Natural killer cell (primary cell): ENCODE measurements at places on chromosomes 2 and 18. TPM values are rescaled to one million over a fixed set of nuclear protein-coding genes. Genes with fewer than 3 reads are reported as not detected.
A peak's percentile ranks its signal among the peaks of the same experiment; 100 is the strongest.

Gene ZNF519
- 7.7 TPM for total RNA-seq

- H3K4me3 ChIP-seq: no peak overlapping the region
- H3K27me3 ChIP-seq: no peaks in the 10 kb centered on the region
- H3K36me3 ChIP-seq: no peaks in the 10 kb centered on the region
- peaks cover 20% of the 10 kb centered on the region for H3K4me1 ChIP-seq
- no peak overlapping the region for H3K27ac ChIP-seq
Measured at GRCh38 chr2:47508080-47508479, 105.1 kb downstream of the MSH2 start.

- H3K4me1 ChIP-seq: no peaks in the 10 kb centered on the region
- no peaks in the 10 kb centered on the region for H3K36me3 ChIP-seq
- H3K27ac ChIP-seq: no peak overlapping the region
- H3K4me3 ChIP-seq: no peak overlapping the region
- H3K27me3 ChIP-seq: no peaks in the 10 kb centered on the region
Measured at GRCh38 chr2:2933426-2933825, 444.2 kb downstream of the EIPR1 start.

- DNase-seq: no peak
- no peak overlapping the region for H3K27ac ChIP-seq
- H3K36me3 ChIP-seq: no peaks in the 10 kb centered on the region
- H3K4me1 ChIP-seq: no peaks in the 10 kb centered on the region
Measured at GRCh38 chr2:77512507-77512906, 9.7 kb downstream of the LRRTM4 start.

Gene TUBB8B
- total RNA-seq: not detected

DNA sequence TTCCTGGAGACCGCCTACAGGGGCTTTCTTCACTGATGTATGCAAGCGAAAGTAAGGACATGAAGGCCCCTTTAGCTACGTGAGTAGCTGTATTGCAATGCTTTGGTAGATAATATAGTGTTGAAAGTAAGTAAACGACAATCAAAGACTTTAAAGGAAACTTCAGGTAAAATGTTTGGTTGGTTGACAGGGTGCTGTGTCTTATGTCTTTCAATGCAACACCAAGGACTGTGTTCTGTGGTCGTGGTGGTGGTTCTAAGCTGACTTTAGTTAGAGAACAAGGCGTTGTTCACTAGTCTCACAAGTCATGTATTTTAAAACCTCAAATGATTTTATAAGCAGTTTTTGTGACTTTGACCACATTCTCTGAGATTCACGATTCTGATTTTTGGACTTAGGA lies 58.0 kb upstream of the CABYR start:
- no peak overlapping the region for H3K27ac ChIP-seq
- no peak overlapping the region for H3K4me3 ChIP-seq
- peaks cover 7% of the 10 kb centered on the region for H3K4me1 ChIP-seq

- H3K27me3 ChIP-seq: no peaks in the 10 kb centered on the region
- DNase-seq: no peak
- peaks cover 2% of the 10 kb centered on the region for H3K4me1 ChIP-seq
- peaks cover 80% of the 10 kb centered on the region for H3K36me3 ChIP-seq
Measured at GRCh38 chr2:237759176-237759575, 39.4 kb upstream of the RBM44 start.

- H3K4me3 ChIP-seq: no peak overlapping the region
- no peak overlapping the region for H3K27ac ChIP-seq
- DNase-seq: no peak
Measured at GRCh38 chr2:875687-876615, 74.7 kb upstream of the SNTG2 start.

- no peaks in the 10 kb centered on the region for H3K4me1 ChIP-seq
- H3K36me3 ChIP-seq: no peaks in the 10 kb centered on the region
- H3K27ac ChIP-seq: no peak overlapping the region
- peak; percentile 4 for DNase-seq
Measured at GRCh38 chr2:128414351-128414750, 95.7 kb upstream of the HS6ST1 start.

DNA sequence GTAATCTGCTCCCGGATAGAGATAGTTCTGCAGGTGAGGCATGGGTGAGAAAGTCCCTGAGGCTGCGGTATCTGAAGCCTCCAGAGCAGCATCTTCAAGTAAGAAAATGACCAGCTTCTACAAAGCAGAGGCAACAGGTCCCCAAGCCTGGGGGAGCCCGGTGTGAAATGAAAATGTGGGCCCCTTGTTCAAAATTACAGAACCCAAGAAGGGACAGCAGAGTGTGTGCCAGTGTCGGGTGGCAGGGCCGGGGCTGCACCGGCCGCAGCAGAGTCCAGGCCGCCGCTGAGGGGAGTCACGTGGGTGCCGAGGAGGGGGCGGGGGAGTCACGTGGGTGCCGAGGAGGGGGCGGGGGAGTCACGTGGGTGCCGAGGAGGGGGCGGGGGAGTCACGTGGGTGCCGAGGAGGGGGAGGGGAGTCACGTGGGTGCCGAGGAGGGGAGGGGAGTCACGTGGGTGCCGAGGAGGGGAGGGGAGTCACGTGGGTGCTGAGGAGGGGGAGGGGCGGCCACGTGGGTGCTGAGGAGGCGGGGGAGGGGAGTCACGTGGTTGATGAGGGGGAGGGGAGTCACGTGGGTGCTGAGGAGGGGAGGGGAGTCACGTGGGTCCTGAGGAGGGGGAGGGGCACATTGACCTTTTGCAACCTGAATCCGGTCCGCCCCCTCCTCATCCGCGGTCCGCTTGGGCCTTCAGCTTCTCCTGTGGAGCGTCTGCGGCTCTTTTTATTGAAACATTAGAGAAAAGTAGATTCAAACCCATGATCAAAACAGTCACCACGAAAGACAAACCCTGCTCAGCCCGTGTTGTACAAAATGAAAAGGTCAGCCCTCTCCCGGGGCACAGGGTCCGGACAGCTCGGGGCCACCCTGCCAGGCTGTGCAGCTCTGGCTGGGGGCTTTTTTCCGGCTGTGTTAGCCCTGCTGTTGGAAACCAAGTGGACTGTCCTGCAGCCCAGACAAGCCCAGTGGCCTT lies 10.4 kb downstream of the COLEC11 start:
- no peaks in the 10 kb centered on the region for H3K4me1 ChIP-seq
- H3K36me3 ChIP-seq: no peaks in the 10 kb centered on the region
- no peak for DNase-seq
- no peaks in the 10 kb centered on the region for H3K27me3 ChIP-seq
- no peak overlapping the region for H3K27ac ChIP-seq
- H3K4me3 ChIP-seq: no peak overlapping the region

GRCh38 chr18:8389391-8390340 lies 219.6 kb upstream of the RAB12 start:
- H3K27me3 ChIP-seq: no peaks in the 10 kb centered on the region
- no peak overlapping the region for H3K4me3 ChIP-seq
- no peaks in the 10 kb centered on the region for H3K36me3 ChIP-seq
- no peaks in the 10 kb centered on the region for H3K4me1 ChIP-seq
- no peak for DNase-seq

DNA sequence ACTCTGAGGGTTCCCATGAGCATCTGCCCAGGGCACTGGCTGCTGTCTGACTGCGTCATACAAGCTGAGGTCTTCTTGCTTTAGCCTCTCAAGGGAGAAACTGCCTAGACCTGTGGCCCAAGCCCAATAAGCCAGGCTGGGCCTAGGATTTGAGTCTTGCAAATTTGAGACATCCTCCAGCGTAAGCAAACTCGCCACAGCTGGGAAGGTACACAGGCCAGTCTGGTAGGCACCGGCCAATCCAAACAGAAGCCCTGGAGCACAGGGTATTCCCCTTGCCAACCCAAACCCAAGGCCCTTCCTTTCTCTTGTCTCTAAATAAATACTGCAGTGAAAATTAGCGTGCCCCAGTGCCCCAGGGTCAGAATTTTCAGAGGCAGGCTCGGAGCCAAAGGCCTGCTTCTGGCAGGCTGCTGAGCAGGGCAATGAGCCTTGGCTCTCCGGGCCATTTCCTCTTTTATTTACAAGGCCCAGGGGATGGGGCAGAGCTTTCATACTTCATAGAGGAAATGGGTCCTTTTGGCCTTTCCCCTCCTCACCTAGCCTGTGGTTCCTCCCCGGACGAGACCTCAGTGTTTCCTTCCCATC lies 33.3 kb downstream of the POLR1A start:
- peaks cover 30% of the 10 kb centered on the region for H3K4me1 ChIP-seq
- H3K27me3 ChIP-seq: no peaks in the 10 kb centered on the region
- peaks cover 39% of the 10 kb centered on the region for H3K36me3 ChIP-seq
- no peak for DNase-seq
- peak overlapping the region; percentile 32 for H3K27ac ChIP-seq
- no peak overlapping the region for H3K4me3 ChIP-seq

Gene RAPH1
- 1.5 TPM for total RNA-seq

GRCh38 chr2:237207646-237208045 lies 122.0 kb downstream of the COPS8 start:
- H3K4me3 ChIP-seq: no peak overlapping the region
- no peaks in the 10 kb centered on the region for H3K36me3 ChIP-seq
- no peaks in the 10 kb centered on the region for H3K27me3 ChIP-seq

Gene IGFBP2
- total RNA-seq: not detected

DNA sequence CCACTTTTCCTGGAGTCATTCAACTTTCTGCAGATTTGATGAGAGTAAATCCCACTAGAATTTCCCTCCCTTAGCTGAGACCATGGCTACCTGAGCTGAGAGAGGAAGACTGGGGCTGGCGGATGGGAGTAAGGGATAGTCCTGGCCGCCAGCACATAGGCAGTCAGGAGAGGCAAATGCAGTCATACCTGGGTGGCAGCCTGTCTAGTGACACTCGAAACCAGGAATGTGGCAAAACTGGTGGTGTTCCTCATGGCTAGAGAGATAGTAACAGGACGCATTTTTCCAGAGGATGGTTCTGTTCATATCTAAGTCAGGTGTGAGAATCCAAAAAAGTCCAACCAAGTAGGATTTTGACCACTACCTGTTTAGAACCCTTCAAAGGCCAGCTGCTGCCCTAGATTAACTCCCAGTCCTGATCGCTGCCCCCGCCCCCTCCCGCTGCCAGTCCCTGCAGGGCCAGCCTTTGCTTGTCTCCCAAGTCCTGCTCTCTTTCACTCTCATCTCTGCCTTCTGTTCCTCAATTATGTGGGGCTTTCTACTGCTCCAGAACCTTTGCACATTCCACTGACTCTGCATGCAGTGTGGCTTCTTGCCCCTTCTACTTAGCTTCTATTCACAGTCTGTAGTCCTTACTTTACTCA lies 17.4 kb upstream of the SCG2 start:
- no peaks in the 10 kb centered on the region for H3K36me3 ChIP-seq
- H3K4me3 ChIP-seq: no peak overlapping the region
- H3K27ac ChIP-seq: no peak overlapping the region
- no peaks in the 10 kb centered on the region for H3K4me1 ChIP-seq
- no peaks in the 10 kb centered on the region for H3K27me3 ChIP-seq

GRCh38 chr2:52594026-52594425 lies 1173.6 kb upstream of the CHAC2 start:
- H3K4me1 ChIP-seq: no peaks in the 10 kb centered on the region
- no peaks in the 10 kb centered on the region for H3K27me3 ChIP-seq
- H3K36me3 ChIP-seq: no peaks in the 10 kb centered on the region
- DNase-seq: no peak
- no peak overlapping the region for H3K27ac ChIP-seq
- H3K4me3 ChIP-seq: no peak overlapping the region

GRCh38 chr2:98446850-98447249 lies 2.2 kb downstream of the INPP4A start:
- H3K36me3 ChIP-seq: no peaks in the 10 kb centered on the region
- H3K4me1 ChIP-seq: peaks cover 58% of the 10 kb centered on the region
- H3K4me3 ChIP-seq: peak overlapping the region; percentile 64

Gene PRPF40A
- total RNA-seq: 130 TPM

- H3K36me3 ChIP-seq: no peaks in the 10 kb centered on the region
- H3K4me3 ChIP-seq: no peak overlapping the region
- no peaks in the 10 kb centered on the region for H3K27me3 ChIP-seq
- DNase-seq: no peak
- H3K27ac ChIP-seq: no peak overlapping the region
Measured at GRCh38 chr2:149465873-149466272, 121.7 kb downstream of the MMADHC start.

DNA sequence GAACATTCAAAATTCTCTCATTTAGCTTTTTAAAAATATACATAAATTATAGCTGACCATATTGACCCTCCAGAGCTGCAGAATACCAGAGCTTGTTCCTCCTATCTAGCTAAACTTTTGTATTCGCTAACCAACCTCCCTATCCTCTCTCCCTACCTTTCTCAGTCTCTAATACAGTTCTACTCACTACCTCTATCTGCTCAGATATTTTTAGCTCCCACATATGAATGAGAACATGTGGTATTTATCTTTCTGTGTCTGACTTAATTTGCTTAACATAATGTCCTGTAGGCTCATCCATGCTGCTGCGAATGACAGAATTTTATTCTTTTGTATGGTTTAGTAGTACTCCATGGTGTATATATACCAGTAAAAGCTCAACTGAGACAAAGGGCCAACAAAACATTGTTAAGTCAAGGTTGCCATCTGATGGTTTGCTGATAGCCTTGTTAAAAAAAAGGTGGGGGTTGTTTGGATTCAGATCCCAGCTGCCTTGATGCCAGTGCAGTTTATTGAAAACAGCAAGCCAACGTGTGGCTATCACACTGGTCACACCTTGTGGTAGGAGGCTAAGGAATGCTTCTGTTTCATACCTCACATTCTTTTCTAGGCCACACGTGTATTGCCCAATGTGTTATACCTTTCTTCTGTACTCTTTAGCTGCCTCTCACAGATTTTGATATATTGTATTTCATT lies 101.5 kb downstream of the VWA3B start:
- H3K4me1 ChIP-seq: no peaks in the 10 kb centered on the region
- H3K36me3 ChIP-seq: no peaks in the 10 kb centered on the region
- no peaks in the 10 kb centered on the region for H3K27me3 ChIP-seq

GRCh38 chr2:195687320-195688086 lies 30.5 kb downstream of the SLC39A10 start:
- H3K4me3 ChIP-seq: no peak overlapping the region
- no peak for DNase-seq

DNA sequence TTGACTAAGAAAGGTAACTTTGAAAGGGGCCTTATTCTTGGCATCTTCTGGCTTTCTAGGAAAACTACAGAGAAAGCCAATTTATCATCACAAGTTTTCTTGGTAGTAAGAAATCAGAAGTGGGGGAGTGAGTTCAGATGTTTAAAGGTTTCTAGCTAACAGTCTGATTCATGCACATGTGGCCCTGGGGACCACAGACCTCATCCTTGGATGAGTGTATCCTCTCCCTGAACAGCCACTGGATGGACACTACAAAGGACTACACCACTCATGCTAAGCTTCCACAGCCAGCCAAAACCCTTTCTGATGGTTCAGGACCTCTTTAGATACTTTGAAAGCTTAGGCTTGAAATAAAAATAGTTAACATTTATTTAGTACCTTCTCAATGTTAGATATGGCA lies 218.3 kb upstream of the STK17B start:
- H3K4me1 ChIP-seq: no peaks in the 10 kb centered on the region
- no peak overlapping the region for H3K4me3 ChIP-seq
- no peaks in the 10 kb centered on the region for H3K27me3 ChIP-seq
- H3K36me3 ChIP-seq: no peaks in the 10 kb centered on the region
- H3K27ac ChIP-seq: no peak overlapping the region
